AG04449 (cell line): ENCODE measurements at places on chromosomes 5 and 9.

- no peak for DNase-seq
Observed at GRCh38 chr5:63053019-63053638, 474.5 kb downstream of the LRRC70 start.

DNA sequence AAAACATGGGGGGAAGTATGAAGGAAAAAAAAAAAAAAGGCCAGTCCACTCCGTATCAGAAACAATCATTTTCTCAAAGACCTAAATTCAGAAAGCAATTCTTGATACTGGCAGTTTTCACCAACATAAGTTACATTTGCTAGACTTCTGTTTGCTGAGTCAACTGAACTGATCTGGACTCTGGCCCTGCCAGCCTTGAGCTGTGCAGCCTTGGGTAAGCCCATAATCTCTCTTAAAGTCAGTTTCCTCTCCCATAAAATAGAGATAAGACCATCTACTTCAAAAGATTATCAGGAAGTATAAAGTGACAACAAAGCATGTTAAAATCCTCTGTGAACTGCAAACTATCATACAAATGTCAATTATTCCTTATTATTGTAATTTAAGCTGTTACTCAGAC lies 106.8 kb downstream of the MAPKAP1 start:
- DNase-seq: no peak

DNA sequence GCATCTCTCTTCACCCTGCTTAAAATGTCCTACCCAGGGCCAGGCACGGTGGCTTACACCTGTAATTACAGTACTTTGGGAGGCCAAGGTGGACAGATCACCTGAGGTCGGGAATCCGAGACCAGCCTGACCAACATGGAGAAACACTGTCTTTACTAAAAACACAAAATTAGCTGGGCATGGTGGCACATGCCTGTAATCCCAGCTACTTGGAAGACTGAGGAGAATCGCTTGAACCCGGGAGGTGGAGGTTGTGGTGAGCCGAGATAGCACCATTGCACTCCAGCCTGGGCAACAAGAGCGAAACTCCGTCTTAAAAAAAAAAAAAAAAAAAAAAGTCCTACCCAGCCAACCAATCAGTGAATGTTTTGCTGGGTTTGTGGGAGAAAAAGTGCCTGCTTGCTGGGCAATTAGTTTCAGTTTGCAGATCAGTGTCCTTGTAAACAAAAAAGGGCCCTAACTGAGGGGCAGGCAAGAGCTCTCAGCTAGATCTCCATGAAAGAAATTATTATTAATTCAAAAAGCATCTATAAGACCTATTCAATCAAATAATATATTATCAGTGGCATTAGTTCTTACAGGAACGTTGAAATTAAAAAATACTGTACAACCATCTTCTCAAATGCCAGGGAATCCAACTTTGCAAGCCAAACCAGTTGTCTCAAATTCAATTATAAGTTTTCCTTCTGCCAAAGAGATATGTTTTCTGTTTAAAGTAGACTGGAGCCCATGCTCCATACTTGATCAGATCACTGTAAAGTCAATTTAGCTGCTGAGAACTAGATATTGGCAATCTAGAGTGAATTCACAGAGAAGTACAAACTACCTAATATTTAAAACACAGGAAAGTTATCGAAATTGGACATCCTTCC lies 3.9 kb downstream of the MEGF9 start:
- DNase-seq: no peak

- DNase-seq: no peak
Observed at GRCh38 chr9:34689512-34689911, 1.6 kb downstream of the CCL19 start.

GRCh38 chr5:78881884-78882283 lies 103.2 kb downstream of the ARSB start:
- DNase-seq: no peak

- DNase-seq: no peak
Observed at GRCh38 chr5:21685522-21685921, 1167.6 kb downstream of the CDH12 start.
